Cerebellum (tissue), 4 donors: ENCODE measurements at places on chromosomes 16 and 17. TPM values are rescaled to one million over a fixed set of nuclear protein-coding genes. Genes with fewer than 3 reads are reported as not detected.

Gene FZD2
- 4.4 TPM for total RNA-seq

Gene HOXB1
- not detected for total RNA-seq

Gene NOS2
- 0.36 TPM for total RNA-seq

Gene NLRC5
- 4.0 TPM for total RNA-seq

Gene NUDT21
- total RNA-seq: 159 TPM

Gene SPATA22
- total RNA-seq: 0.64 TPM
